ENCODE measurements at places on chromosomes 6 and 20.

GRCh38 chr6:48031711-48032110 lies 79.3 kb downstream of the PTCHD4 start:
- DNase-seq: no peak

DNA sequence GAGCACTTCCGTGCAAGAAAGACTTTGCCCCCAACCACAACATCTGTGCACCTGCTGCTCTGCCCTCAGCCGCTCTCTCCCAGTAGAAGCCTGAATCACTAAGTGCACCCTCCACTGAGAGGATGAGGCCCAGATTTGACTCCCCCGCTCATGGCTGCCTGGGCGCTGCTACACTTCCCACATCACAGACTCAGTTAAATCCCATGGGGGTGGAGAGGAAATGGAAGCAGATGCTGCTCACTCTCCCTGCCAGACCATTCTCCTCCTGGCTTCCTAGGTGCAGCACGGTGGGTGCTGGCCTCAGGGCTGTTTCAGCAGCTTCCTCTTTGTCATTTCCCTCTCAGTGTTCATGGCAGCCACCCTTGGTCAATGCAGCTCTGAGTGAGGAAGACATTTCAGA lies 4.8 kb downstream of the CST5 start:
- no peak for DNase-seq

- no peak for DNase-seq
Measured at GRCh38 chr20:47802975-47803374, 17.7 kb upstream of the SULF2 start.

GRCh38 chr20:11080010-11080409 lies 406.2 kb upstream of the JAG1 start:
- no peak for DNase-seq

- DNase-seq: no peak
Measured at GRCh38 chr6:110693296-110693695, 122.0 kb downstream of the CDK19 start.

DNA sequence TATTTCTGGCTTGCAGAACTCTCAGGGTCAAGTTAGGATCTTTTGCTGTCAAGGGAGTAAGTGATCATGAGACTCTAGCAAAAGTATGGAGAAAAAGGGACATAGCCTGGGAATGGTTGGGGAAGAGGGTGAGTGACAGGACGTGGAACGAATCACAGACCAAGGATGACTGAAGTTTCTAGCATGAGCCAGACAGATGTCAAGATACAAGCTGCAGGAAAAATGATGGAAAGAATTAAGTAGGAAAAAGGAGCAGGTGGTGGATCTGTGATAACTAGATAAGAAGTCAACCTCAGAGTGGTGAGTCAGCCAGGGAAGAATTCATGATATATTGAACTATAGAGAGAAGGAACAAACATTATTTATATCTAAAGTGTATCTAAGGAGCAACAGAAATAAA lies 159.8 kb upstream of the SYNDIG1 start:
- no peak for DNase-seq

DNA sequence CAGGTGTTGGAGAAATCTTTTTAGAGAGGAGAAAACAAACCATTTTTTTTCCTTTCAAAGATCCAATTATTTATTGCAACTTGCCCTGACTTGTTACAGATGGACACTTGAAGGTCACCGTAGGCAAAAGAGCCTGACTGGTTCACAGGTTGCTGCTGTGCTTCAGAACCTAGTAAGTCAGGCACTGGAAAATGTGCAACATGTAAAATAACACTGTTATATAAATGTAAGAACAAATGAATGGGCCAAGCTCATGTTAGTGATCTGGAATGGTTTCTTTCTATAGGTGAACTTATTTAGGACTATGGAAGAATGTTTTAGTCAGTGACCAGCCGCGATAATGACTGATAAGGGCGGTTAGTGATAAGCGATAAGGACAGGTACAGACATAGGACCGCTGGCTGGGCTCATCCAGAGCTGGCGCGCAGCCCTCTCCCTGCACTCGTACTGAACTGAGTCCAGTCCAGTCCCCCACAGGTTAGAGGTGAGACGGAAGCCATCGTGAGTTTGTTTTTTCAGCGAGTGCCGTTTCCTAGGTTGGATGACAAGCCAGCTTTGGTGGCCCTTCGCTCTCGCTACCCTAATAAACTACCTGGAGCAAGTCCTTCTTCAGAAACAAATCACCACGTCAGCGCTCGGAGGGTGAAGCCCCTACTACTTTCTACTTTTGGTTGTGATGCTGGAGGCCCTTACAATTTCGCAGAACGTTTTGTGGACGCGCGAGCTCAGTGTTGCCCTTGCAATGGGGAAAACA lies 94.4 kb upstream of the PRDM1 start:
- peak; percentile 5 for DNase-seq

GRCh38 chr20:11320033-11320432 lies 597.7 kb upstream of the BTBD3 start:
- DNase-seq: no peak

- DNase-seq: peak; percentile 69
Measured at GRCh38 chr20:325889-326644, 715 bp downstream of the SOX12 start.

DNA sequence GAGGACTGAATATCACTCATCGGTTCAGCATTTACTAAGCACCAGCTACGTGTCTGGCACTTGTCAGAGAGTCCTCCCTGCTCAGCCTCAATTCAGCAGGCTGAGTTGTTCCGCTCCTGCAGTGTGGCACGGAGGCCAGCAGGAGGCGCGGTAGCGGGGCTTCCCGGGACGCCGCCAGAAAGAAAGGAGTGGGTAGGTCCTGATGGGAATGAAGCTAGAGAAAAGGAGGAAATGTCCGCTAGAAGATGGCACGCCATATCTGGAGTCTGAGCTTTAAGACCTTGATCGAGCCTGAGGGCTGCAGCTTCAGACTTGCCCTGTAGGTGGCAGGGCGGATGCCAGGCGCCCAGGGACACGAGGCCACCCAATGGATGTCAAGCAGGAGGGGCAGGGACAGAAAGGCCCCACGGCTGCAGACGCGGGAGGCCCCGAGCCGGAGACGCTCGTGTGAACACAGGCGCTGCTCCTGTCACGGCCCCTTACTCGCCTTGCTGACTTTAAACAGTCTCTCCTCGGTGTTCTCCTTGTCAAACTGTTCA lies 18.7 kb downstream of the SERPINB6 start:
- peak; percentile 92 for DNase-seq

GRCh38 chr6:168043193-168043847 lies 35.7 kb downstream of the FRMD1 start:
- no peak for DNase-seq

- no peak for DNase-seq
Measured at GRCh38 chr6:139829576-139829975, 455.1 kb upstream of the CITED2 start.

DNA sequence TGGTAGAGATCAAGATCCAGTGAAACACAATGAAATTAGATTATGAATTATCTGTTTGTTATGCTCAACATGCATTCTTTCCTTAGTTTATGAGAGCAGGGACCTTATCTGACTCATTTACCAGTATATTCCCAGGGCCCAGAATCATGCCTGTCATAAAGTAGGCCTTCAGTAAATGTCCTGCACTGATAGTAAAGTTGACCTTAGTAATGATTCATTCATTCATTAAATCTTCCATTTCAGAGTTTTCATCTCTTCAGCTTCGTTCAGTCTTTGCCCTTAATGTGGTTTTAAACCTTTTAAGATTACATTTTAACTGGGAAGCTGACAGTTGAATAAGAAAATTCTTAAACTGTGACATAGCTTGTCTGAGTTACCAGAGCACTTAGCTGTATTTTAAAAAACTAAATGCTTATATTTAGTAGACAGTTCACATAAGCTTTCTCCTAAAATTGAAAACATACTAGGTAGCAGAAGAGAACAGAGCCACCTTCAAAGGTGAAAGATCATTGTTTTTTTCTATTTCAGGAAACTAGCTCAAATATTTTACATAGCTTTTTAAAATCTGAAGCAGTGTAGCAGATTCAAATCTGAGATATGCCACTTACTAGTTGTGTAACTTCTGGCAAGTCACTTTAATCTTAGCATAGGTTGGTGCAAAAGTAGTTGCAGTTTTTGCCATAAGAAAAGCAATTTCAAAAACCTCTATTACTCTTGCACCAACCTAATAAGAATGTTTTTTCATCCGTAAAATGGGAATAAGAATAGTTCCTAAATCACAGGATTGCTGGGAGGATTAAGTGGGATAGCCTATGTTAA lies 41.4 kb downstream of the MCM8 start:
- DNase-seq: peak; percentile 20

- no peak for DNase-seq
Measured at GRCh38 chr20:48313324-48313723, 514.5 kb downstream of the PREX1 start.

Measured in GM03348 (cell line).